ENCODE measurements at places on chromosomes 12 and 14.

GRCh38 chr14:34126586-34126985, 175.7 kb upstream of the EGLN3 start:
- no peak for DNase-seq

- DNase-seq = no peak
Measured at GRCh38 chr12:45034861-45035265, 16.0 kb downstream of the DBX2 start.

DNA sequence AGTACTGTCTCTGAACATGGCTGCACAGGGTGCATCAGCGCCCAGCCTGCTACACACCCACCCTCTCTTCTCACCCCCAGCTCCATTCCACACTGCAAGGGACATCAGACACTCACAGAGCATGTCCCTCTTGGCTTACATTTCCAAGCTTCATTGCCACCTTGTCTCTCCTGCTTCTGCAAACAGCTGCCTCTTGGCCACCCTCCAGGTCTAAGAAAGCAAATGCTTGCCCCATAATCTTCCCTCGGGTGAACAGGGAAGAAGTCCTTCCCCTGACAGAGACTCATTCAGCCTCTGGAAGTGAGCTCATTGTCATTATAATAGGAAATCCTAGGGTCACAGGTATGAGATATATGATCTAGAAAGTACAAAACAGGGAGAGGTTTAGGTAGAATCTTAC, 505.2 kb downstream of the RMST start:
- DNase-seq = no peak

GRCh38 chr14:90777830-90778485, 38.3 kb downstream of the TTC7B start:
- DNase-seq = no peak

DNA sequence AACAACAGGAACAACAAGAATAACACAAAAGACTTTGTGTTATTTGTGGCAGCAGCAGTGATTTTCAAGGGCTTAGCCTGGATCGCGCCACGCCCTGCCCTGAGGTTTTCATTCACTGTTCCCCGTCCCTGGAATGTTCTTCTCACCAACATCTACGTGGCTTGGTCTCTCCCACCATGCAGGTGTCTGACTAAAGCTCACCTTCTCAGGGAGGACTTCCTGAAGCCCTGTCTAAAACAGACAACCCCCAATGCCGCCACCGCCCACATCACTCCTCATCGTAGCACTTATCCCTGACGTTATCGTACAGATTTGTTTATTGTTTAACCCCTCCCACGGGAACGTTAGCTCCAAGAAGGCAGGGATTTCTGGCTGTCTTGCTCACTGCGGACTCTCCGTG, 40.4 kb downstream of the P2RX4 start:
- no peak for DNase-seq

DNA sequence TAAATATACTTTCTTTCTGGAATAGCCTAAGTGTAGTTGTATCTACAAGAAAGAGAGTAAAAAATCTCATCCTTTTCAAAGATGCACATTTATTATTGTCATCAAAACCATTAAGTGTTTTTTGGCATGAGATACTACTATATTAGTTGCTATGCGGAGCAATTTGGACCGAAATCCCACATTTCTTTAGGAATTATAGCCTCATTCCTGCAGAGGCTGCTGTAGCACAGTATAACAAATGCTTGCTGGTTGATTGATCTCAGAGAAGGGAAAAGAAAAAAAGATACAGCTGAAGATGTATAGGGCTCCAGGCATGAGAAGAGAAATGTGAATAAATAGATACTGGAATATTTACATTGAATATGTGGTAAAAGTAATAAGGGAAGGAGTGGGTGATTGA, 36.0 kb downstream of the RHOJ start:
- DNase-seq = no peak

- DNase-seq = peak; percentile 11
Measured at GRCh38 chr14:32469388-32470160, 140.5 kb downstream of the AKAP6 start.

DNA sequence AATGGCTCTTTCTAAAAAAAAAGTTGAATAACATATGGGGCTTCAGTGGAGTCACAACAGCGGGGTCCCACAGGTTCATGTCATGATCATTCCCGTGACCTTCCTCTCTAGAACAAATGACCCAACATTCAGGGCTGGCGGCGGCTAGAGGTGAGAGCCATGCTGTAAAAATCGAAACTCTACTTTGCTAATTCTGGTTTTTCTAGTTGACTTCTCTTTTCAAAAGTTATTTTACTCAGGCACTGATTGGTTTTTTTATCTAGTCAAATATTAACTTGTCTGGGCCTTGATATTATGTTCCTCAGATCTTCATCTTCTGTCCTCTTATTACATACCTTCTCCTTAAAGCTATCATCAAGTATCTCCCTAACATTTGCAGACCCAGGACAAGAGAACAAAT, 402.9 kb upstream of the SOX5 start:
- DNase-seq = no peak

DNA sequence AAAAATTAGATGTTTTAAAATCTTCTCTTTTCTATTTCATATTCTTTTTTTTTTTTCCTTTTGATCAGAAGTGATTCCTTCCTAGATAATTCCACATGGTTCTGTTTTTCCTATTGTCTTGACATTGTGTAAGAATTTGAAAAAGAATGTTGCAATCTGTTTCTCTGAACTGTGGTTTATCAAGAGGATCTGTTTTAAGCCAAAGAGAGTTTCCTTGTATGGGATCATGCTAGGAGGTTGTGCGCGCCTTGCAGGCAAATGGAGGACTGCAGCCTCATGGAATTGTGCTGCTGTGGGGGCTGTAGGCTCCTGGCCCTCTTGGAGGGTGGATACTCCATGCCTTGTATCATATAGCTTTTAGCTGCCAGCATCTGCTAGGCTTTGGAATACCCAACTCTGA, 43.3 kb upstream of the MBIP start:
- no peak for DNase-seq

DNA sequence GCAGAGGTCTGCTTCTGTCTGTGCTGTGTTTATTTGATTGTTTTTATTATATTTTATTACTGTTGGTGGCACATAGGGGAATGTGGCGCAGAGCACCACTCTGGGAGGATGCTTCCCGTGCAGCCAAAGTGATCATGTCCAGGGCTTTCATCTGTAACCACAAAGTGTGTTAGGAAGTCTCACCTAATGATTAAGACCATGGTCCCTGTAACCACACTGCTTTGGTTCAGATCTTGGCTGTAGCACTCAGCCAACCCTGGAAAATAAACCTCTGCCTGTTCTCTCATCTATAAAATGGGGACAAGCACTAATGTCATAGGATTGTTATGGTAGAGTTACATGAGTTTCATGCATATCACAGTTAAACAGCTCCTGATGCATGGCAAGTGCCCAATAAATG, 1.9 kb downstream of the RESF1 start:
- DNase-seq = no peak

GRCh38 chr14:95356245-95356869, 36.6 kb upstream of the CLMN start:
- DNase-seq = no peak

- no peak for DNase-seq
Measured at GRCh38 chr14:49945448-49946319, 52.8 kb downstream of the ARF6 start.

- DNase-seq = no peak
Measured at GRCh38 chr12:71684081-71684480, 1.8 kb upstream of the TMEM19 start.

DNA sequence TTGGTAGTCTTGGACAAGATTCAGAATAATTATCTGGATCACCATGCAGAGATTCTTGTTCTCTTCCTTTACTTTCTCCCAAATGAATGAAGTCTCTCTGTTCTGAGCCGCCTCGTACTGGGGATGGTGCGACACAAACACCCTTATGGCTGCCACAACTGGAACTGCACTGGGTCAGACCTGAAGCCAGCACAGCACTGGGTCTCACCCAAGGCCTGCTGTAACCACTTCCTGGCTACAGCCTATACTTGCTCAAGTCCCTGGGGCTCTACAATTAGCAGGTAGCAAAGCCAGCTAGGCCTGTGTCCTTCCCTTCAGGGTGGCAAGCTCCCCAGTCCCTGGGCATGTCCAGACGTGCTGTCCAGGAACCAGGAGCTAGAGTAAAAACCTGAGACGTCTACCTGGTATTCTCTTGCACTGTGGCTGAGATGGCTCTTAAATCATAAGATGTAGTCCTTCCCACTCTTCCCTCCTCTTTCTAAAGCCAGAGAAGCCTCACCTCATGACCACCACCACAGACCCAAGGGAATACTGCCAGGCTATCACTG, 27.6 kb downstream of the IFNG start:
- DNase-seq = no peak

DNA sequence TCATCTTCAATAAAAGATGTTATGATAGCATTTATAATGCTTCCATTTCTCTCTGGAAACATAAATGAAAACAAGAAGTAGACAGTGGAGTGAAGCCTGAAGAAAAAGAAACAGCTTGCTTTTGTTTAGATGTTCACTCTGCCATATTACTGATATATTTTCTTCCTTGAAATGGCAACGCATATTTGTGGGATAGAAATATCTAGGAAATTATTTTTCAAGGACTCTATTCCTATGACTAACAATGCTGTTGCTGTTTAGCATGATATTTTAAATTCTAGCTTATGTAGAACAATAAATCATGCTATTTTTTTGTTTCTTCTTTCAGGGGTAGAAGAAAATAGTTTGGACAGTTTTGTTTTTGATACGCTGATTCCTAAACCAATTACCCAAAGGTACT, 359.0 kb downstream of the NAV3 start:
- no peak for DNase-seq

DNA sequence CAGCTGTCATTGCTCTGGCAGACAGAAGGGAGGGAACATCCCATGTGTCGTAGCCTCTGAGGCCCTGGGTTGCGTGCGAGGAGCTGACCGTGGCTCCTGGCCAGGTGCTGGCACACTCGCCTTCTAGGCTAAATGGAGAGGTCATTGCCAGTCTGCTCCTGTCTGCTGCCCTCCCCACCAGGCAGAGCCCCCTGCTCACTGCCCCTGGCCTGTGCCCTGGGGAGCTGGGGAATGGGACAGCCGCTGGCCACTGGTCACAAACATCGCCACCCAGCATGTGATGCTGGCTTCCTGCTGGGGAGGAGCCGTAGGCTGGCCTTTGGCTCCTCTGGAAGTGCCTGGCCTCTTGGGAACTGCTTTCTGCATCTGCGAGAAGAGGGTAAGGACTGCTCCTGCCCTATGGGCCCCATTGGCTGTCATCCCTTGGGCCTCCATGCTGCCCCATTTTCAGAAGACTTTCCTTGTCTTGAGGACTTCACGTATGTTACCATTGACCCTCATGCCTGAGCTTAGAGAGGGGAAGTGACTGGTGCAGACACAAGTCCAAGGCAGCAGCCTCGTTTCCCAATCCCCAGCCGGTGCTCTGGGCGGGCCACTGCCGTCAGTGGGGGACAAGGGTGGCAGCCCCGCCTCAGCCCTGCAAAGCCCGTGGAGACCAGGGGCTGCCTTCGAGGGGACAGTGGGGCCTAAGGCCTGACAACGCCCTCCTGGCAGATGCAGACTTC, 2.0 kb upstream of the TNFAIP2 start:
- DNase-seq = no peak

DNA sequence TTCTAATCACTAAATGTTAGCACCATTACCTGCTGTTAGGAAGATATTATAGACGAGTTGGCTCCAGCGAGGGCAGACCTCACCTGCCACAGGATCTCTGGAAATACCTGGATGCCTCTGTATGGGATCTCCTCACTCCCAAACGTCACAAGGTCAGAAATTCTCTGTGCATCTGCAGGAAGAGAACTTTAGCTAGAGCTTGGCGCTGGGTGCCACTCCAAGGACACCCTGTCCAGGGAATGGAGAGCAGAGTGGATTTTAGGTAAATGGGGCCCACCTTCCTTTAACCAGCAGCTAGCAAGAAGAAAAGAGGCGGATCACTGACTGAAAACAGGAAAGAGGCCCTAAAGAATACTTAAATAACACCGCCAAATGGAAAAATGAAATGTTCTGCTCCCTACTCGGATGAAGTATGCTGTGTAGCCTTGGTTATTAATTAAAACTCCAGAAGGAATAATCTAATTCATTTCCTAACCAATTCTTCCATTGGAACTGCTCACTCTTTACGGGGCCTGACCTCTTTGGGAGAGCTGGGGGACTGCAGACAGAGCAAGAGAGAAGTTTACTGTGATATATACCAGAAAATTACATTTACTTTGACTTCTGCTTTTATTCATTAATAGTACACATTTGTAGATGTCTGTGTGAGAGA, 4.2 kb upstream of the FOXG1 start:
- DNase-seq = no peak

GRCh38 chr12:117580718-117581062, 219.3 kb upstream of the NOS1 start:
- DNase-seq = no peak

DNA sequence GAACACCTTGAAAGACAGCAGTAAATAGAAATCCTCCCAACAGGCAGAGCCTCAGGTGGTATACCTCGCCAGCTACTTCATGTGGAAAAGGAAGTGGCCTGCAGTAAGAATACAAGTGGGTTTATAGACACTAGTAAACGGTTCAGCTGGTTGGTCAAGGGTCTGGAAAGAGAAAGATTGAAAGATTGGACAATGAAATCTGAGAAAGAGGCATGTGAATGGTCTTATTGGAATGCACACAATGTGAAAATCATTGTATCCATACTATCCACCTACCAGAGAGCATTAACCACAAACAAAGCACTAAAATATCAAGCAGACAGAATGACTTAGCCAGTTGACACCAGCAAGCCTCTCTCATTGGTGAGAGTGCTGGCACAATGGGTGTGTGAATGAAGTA, 98.2 kb downstream of the SSPN start:
- no peak for DNase-seq

DNA sequence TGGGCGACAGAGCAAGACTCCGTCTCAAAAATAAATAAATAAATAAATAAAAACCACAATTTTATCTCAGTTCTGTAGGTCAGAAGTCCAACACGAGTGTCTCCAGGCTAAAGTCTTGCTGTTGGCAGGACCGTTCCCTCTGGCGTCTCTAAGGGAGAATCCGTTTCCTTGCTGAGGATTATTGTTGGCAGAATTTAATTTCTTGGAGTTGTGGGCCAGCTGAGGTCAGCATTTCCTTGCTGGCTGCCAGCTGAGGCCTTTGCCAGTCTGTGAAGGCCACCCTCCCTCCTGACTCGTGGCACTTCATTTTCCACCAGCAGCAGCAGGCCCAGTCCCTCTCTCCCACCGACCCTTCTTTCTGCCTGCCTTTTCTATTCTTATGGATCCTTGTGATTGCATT, 17.2 kb downstream of the PSMC1 start:
- no peak for DNase-seq

- no peak for DNase-seq
Measured at GRCh38 chr14:97329701-97330100, 532.5 kb downstream of the VRK1 start.

DNA sequence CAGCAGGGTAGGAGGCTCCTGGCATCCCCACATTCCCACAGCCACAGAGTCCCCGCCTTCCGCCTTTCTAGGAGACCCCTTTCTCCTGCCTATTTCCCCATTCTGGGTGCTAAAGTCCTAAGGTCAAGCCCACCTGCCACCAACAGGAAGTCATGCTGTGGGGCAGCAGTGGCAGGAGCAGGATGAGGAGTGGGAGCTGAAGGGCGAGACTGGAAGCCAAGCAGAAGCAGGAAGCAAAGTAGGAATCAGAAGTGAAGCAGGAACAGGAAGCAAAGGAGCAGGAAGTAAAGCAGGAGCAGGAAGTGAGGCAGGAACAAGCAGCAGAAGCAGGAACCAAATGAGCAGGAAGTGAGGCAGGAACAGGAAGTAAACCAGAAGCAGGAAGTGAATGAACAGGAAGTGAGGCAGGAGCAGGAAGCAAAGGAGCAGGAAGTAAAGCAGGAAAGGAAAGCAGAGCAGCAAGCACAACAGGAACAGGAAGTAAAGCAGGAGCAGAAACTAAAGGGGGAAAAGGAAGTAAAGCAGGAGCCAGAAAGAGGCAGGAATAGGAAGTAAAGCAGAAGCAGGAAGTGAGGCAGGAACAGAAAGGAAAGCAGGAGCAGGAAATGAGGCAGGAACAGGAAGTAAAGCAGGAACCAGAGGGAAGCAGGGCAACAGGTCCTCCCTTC, 38.3 kb upstream of the RIMBP2 start:
- DNase-seq = no peak
